Omental fat pad (tissue), 4 donors: ENCODE measurements at places on chromosomes 4 and X.

GRCh38 chrX:130253916-130254315, 14.8 kb downstream of the ZNF280C start:
- no peak for DNase-seq

GRCh38 chr4:11532138-11532537, 103.4 kb upstream of the HS3ST1 start:
- DNase-seq, result no peak

DNA sequence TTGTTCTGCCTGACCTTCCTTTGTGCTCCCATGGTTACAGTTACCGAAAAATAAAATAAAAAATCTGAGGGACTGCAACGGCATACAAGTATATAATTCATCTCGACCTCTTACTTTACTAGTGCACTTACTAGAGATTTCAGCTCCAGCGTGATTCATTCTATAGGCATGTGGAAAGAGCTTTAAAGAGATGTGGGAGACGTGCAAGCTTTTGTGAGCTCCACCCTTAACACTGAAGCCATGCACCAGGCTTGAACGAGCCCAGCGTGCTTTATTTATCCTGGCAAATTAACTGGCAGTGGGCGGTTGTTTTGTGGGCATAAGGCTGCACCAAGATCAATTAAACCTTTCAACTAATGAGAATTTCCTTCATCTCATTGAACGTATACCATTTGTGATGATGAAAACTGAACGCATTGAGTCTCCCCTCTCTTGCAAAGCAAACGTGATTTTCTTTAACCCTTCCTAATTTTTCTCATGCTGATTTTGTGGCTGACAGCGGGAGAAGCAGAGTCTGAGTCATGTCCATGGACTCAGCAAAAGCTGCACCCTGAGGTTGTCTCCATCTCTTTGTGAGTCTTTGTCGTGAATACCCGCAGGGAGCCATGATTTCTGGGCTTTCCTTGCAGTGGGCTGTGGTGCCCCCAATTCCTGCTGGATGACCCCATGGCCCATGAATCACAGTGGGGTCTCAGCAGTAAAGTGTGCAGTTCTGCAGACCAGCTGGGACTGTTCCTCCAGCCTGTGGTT, 60.1 kb downstream of the MXRA5 start:
- no peak for DNase-seq

GRCh38 chr4:187139141-187139540, 415.5 kb upstream of the FAT1 start:
- no peak for DNase-seq
